ENCODE measurements at places on chromosomes 4 and X.
A peak's percentile ranks its signal among the peaks of the same experiment; 100 is the strongest.

- DNase-seq: no peak
Observed at GRCh38 chr4:41379230-41379629, 122.5 kb downstream of the UCHL1 start.

DNA sequence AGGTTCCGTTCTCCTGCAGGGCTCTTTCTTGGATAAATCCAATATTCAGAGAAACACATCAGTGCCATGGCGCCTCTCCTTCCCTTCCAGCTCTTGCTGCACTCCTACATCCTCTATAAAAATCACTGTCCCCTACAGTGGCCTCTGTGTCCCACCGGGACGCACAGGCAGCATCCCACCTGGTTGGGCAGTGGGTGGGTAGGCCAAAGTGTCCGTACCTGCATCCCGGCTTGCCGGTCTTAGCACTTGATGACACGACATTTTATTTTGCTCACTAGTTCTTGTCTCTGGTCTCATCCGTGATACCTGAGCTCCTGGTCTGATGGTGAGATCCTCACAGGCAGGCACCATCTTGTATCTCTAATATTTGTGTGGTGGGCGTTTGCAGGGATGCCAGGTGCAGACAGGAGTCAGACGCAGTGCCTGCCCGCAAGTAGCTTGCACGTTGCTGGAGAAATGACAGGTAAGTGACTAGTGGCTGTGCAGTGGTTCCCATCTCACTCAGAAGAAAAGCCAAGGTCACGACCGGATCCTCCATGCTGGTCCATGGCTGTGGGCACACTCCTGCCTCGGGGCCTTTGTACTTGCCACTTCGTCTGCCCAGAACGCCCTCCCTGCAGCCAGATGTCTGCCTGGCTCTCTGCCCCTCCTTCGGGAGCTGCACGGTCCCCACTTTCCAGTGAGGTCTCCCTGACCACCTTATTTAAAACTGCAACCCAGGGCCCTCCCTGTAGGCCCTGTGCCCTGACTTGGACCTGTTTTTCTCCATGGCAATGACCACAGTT, 109.7 kb downstream of the SORCS2 start:
- no peak for DNase-seq

GRCh38 chr4:5960252-5960880, 57.9 kb downstream of the C4orf50 start:
- DNase-seq: no peak

DNA sequence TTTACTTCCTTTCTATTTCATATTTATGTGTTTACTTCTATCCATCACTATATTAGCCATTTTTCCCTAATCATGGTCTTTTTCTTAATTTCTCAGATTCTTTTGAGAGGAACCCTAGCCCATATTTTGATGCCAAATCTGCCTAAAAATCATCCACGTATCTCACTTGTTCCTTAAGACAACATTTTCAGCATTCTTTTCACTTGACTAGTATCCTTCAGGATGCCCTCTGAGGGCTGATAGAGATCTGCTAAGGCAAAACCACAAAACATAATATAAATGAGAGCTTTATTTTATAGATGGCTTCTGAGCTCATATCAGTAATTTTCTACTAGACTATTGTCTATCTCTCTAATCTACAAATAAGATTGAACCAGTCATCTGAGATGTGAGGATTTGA, 341.9 kb downstream of the GPM6A start:
- DNase-seq: no peak

DNA sequence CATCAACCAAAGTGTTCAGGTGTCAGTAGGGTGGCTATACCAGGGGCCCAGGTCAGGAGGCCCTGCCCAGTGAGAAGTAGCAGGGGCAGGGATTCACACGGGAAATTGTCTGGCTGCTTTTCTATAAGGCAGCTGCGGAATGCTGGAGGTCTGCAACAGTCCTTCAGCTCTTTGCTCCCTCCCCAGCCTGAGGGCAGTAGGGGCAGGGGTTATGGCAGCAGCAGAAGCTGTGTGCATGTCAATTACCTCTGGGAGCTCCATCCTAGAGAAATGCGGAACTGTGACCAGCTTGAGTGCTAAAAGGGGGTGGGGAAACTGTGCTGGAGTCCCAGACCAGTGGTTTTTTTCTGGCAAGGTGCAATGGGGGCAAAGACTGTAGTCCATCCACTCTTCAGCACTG, 810.4 kb downstream of the PCDH7 start:
- no peak for DNase-seq

- no peak for DNase-seq
Observed at GRCh38 chr4:165873298-165874071, 448 bp downstream of the TLL1 start.

- no peak for DNase-seq
Observed at GRCh38 chrX:40975951-40976350, 109.3 kb upstream of the USP9X start.

- DNase-seq: no peak
Observed at GRCh38 chrX:19569930-19570329, 54.6 kb upstream of the MAP3K15 start.

DNA sequence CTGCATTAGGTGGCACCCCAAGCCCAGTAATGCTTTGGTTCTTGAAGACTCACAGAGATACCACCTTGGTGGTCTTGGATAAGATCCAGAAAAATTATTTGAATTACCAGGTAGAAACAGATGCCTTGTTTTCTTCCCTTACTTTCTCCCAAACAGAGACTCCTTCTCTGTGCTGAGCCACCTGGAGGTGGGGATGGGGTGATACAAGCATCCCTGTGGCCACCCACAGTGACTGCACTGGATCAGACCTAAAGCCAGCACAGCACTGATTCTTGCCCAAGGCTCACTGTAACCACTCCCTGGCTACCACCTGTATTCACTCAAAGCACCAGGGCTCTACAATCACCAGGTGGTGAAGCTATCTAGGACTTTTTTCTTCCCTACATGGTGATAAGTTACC, 156.8 kb downstream of the TEX13A start:
- no peak for DNase-seq

DNA sequence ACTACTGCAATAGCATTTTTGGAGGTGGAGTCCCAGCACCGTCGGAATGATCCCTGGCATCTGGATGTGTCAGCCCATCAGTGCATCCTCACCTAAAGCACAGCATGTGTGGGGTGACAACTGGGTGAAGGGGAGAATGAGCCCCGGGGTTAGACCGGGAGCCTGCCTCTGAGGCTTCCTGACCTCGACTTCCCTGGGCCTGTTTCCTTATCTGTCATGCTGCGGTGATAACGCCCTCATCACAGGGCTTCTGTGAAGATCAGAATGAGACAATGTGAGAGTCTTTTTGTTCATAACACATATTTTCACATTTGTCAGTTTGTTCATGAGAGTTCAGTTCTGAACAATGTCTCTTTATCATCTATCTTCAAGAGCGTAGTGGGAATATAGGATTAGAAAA, 31.1 kb upstream of the PDLIM3 start:
- peak; percentile 3 for DNase-seq

- DNase-seq: no peak
Observed at GRCh38 chr4:42632653-42633382, 24.1 kb downstream of the ATP8A1 start.

DNA sequence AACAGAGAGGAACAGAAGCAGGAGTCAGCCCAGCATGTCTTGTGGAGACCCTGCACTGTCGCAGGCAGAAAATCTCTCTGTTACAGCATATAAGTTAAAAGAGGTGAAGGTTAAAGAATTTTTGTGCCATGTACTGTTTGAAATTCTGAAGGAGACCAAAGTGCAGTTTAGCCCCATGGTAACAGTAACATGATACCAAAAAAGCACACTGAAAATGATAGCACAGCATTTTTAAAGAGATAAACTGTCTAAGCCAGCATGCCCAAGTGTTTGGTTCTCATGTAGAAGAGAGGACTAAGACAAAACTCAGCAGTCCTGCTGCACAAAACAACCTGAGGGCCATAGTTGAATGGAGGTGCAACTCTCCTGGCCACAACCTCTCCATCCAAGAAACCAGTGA, 41.9 kb upstream of the PARM1 start:
- no peak for DNase-seq

GRCh38 chr4:2324891-2325290, 63.0 kb upstream of the MXD4 start:
- DNase-seq: no peak

DNA sequence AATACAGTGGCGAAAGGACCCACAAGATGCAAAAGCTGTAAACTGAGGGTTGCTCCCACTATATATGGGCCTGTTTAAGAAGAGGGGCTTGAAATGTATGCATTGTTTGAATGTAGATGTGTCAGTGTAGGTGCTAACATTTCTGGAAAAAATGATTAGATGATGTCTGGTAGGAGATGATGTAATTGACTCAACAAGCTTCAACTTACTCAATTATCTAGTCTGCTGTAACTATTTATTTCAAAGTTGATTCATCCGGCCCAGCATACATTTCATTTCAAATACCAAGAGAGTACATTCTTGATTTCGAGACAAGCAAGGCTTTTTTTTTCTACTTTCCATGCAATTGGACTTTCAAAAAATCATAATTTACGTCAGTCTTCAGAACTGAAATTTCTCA, 9.3 kb upstream of the ENAM start:
- DNase-seq: no peak

DNA sequence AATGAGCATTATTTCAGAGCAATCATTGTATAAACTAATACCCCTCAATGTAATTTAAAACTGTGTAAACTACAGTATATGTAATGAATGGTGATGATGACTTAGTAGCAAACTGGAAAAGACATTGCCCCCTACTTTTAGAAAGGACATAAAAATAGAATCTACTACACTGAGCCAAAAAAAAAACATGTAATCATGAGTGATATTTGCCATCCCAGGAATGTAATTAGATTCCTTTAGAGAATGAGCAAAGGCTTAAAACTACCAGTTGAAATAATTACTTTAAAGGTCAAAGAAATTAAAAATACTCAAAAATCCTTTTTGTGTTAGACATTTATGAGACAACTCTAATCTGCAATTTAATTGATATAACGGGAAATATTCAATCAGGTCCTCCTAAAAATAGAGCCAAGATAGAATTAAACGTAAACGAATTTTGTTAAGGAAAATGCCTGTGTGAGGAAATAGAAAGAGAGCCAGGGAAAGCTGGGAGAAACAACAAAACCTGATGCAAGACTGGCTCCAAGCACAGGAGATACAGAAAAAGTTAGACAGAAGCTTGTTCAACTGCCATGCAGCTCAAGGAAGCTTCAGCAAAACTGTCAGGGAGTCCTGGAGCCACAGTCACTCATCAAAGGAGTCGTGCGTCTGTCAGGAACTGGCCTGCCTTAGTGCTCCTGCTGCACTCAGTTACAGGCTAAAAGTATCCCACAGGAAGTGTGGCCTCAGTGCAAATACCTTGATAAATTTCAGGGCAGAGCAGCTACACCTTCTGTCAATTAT, 655.7 kb upstream of the INTU start:
- no peak for DNase-seq

- no peak for DNase-seq
Observed at GRCh38 chr4:25654971-25655963, at the start of gene SLC34A2. Gene SLC34A2 (plus strand): TSS chr4:25655851. CDS start chr4:25662501, 6,650 bp downstream.

- no peak for DNase-seq
Observed at GRCh38 chr4:182297659-182298058, 54.5 kb downstream of the TENM3 start.

- DNase-seq: no peak
Observed at GRCh38 chr4:183435803-183436202, 8.6 kb upstream of the CDKN2AIP start.

DNA sequence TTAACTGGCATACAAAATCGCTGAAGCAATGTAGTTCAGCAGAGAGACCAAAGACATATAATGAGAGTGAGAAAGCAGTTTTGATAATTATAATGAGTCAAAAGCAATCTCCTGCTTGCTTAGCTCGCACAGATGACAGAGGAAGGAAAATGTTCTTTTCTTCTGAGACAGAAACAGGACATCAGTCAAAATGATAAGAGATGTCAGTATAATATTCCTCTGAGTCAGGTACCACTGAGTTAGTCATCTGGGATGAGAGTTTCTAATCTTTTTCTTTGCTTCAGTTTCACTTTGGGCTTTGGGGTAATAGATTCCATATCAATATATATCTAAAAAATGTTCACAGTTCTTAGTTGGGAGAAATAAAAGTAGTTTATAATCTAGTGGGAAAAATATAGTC, 387.2 kb downstream of the PCDH7 start:
- no peak for DNase-seq

- no peak for DNase-seq
Observed at GRCh38 chrX:23334848-23335599, at the start of gene PTCHD1. Gene PTCHD1 (plus strand): TSS chrX:23334849. CDS start chrX:23334876, 27 bp downstream.

DNA sequence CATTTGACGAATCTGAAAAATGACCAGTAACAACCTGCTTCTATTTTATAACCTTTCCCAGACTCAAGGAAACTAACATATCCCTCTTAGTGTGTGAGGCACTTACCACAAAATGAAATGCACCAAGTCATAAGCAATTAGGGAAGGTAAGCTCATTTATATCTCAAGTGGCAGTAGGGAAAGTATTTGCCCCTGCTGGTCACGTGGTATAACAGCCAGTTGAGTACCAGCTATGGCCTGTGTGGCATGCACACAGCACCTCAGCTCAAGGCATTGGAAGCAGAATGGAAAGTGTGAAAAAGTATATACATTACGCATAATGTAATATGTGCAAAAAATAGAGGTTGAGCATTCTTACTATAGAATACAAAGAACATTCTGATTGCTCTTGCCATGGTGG, 178.3 kb upstream of the GYPA start:
- no peak for DNase-seq

GRCh38 chrX:103211012-103211715, 3.7 kb upstream of the BEX4 start:
- DNase-seq: no peak

- no peak for DNase-seq
Observed at GRCh38 chr4:71366766-71367165, 27.9 kb downstream of the SLC4A4 start.
